ENCODE measurements at places on chromosomes 16 and 17.

- no peak for DNase-seq
These were observed 42.3 kb downstream of the HNF1B start for GRCh38 chr17:37702598-37702997.

DNA sequence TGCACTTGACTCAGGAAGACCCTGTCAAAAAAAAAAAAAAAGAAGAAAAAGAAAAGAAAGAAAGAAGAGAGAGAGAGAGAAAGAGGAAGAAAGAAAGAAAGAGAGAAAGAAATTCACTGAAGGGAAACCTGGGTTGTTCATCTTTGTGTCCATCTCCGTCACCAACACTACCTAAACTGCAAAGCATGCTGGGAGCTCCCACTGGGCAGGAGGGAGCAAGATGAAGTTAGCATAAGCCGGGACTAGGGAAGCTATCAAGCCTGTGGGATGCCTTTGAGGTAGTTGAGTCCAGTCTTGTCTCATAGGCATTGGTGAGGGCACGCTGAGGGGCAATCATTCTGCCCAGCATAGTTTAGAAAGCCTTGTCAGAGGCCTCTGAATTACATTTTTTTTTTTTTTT, 7.6 kb upstream of the CBFB start:
- no peak for DNase-seq

DNA sequence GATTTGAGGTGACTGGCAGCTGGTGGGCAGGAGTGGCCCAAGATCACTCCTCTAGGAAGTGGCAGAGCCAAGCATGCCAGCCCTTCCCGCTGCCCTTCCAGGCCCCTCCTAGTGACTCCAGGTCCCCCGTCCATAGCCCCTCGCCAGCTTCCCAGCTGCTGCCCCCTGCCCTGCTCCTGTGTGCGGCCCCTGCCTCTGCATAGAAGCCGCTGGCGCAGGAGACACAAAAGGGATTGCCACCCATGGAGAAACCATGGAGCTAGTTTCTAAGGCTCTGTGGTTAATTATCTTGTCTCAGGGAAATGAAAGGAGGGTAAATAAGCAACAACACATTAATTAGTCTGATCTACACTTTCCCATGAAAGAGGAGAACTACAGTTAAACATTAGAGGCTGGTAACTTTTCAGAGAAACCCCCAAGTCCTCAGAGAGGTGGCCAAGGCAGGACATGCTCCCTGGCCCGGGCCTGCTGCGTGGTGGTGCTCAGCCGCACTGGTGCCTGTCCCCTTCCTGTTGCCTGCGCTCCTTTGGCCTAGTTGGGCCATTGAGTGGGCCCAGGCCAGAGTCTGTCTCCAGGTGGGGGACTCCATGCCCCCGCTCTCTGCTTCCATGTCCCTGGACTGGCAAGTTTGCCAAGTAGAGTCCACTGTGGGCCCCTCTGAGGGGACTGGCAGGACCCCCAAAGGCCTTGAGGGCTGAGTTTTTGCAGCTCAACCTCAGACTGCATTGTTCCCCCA, 65.2 kb downstream of the PRMT7 start:
- no peak for DNase-seq

- DNase-seq = peak; percentile 50
These were observed 1.8 kb downstream of the ST3GAL2 start for GRCh38 chr16:70437017-70437581.

GRCh38 chr16:77738706-77739558, 16.6 kb downstream of the NUDT7 start:
- no peak for DNase-seq

DNA sequence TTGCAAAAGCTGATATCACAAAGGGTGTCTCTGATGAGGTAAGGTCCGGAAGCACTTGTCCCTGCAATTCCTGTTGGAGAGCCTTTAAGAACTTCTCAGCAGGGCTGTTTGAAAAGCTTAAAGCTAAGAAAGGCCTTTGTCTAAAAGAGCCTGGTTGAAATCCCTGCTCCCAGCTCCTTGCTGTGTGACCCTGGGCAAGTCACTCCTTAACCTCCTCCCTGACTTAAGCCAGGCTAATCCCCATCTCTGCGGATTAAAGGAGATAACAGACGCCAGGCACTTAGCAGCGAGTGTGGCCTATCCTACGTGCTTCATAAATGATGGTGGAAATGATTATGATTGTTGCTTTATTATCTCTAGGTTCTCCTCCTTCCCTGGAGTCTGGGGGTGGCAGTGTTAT, 368.0 kb upstream of the RBFOX1 start:
- DNase-seq = no peak

DNA sequence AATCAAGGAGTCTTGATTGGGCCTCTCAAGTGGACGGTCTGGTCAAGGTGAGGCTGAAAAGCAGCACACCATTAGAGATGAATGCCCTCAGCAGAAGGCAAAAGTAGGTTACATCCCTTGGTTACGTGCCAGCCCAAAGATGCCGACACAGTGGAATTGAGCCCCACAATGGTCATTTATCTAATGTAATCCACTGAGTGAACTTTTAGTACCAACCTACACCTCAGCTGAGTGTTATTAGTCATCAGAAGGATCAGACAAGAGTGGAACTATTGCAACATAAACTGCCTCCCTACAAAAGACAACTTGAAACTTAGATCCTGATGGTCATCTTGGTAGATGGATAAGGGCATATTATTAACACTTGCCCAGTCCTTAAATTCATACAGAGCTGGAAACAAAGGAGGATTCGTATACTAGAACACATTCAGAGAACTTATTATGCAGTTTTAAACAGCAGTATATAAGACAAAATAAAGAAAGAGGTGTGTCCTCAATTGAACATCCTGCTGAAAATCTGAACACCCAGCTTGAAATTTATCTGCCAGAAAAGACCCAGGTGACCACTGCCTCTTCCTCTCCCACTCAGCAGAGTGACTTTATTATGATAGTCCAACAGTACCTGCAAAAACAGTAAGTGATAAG, 2.8 kb downstream of the DCUN1D3 start:
- peak; percentile 70 for DNase-seq

DNA sequence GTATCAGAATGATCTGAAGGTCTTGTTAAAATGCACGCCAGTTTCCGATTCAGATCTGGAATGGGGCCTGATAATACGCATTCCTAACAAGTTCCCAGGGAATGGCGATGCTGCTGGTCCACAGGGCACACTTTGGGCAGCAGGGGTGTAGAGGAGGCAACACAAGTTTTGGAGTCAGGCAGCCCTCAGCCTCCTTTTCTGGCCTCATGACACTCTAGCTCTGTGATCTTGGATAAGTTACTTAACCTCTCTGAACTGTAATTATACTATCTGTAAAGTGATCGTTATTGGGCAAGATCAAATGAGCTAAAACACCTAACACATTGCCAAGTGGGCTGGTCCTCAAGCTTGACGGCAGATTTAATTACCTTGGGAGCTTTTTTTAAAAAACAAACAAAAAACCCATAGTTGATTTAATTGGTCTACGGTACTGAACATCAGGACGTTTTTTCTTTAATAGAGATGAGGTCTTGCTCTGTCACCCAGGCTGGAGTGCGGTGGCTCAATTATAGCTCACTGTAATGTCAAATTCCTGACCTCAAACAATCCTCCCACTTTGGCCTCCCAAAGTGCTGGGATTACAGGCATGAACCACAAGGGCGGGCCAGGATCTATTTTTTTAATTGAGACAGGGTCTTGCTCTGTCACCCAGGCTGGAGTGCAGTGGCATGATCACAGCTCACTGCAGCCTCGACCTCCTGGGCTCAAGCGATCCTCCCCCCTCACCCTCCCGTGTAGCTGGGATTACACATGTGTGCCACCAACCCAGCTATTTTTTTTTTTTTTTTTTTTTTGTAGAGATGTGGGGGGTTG, 10.0 kb upstream of the MRPS23 start:
- DNase-seq = no peak

DNA sequence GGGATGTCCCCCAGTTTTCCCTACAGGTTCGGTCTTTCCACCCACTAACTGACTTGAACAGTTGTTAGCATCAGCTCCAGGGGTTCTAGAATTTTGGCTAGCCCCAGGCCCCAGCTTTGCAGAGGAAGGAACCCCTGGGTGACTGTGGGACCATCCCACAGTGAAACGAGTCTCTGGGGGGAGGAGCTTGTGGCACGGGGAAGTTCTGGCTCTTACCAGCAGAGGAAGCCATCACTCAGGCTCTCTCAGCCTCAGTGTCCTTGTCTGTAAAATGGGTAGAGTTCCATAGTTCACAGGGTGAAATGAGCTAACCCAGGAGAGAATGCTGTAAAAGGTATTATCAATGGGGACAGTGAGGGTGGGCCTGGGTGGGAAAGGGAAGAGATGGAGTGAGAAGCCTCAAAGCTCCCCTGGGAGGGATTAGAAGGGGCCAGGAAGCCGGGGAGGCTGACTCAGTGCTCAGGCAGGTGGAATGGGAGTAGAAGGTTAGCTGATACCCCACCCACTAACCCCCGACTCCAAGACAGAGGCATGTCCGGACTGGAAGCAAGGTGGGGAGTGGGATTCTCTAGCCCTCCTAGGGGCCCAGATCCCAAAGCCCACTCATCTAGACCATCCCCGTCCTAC, 30.9 kb upstream of the CDC42EP4 start:
- DNase-seq = no peak

DNA sequence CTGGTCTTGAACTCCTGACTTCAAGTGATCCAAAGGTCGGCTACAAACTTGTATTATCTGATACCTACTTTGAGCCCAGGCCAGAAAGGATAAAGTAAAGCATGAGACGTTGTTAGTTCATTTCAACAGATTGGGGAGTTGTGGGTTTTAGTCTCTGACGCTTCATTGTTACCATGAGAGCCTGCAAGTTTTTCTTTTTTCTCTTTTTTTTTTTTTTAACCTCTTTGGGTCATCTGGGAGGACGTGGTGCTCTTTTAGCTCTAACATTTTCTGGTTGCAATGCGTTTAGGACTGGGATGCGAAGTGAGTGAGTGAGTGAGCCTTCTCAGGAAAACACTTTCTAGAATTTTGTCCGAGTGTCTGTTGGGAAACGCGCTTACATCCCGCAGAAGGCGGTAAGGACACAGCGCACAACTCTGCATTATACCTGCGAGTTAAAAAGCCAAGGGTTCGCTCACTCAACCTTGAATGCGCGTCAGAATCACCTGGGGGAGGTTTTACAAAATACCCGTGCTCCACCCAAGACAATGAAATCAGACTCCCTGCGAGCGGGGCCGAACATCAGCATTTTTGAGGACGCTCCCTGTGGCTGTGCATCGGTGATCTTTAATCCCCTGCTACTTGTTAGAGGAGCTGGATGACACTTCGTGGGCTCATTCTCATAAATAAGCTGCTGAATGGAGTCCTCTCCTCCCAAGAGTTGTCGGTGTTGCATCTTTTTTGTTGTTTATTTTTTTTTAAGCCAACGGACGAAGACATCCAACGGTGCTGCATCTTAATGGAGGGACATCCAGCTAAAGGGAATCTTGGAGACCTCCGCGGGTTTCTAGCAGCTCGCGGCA, 629 bp upstream of the RNF135 start:
- peak; percentile 46 for DNase-seq

GRCh38 chr16:66950437-66950836, 10.6 kb upstream of the CES3 start:
- no peak for DNase-seq

GRCh38 chr17:78725448-78726021, 56.5 kb downstream of the CYTH1 start:
- DNase-seq = no peak

DNA sequence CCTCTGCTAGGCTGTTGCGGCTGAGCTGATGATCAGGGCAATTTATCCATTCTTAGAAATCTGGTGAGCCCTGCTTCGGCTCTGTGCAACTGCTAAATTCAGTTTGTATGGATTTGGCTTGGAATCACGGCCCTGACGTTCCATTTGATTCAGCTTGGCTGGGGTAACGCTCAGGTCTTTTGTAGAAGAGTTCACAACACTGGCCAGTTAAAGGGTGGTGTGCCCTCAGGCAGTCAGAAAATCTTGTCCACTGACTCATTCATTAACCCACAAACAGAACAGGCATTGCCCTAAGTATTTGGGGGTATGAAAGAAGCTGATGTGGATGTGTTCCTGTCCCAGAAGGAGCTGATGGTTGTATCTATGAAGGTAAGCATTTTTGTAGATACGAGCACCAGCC, 53.9 kb downstream of the GNAO1 start:
- no peak for DNase-seq

GRCh38 chr17:69651921-69652320, 237.4 kb downstream of the MAP2K6 start:
- no peak for DNase-seq

DNA sequence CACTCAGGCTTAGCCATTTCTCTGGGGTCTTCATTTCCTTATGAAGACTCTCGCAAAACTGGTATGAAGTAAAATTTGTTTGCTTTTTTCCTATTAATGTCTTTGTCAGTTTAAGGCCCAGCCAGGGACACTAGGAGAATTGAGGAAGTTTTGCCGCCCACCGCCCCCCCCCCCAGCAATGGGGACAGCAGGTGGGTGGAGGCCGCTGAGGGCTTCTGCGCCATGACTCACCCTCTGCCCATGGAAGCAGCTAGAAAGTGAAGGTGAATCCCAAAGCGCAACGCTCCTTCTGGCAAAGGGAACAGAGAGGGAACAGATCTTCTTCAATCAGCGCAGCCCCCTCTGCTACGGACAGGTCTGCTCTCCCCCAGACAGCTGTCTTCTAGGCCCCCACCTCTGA, 49.7 kb downstream of the MARF1 start:
- DNase-seq = no peak

DNA sequence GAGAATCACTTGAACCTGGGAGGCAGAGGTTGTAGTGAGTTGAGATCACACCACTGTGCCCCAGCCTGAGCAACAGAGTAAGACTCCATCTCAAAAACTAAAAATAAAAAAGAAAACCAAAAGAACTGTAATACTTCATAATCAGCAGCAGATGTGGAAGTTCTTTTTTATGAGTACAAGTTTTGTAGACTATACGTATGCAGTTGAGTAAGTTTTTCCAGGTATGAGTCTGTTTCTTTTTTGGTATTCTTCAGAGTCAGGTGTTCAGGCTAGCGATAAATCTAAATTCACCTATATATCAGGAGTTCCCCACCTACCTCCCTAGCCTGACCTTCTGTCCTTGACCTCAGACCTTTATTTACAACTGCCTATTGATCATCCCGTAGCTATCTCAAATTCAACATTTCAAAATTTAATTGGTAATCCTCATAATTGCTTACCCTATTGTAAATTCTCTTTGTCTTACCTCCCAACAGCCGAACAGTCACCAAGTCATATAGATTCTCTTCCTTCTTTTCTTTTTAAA, 10.7 kb downstream of the DCTN5 start:
- DNase-seq = no peak

GRCh38 chr17:72566671-72567484, 446.1 kb downstream of the SOX9 start:
- DNase-seq = no peak

GRCh38 chr17:58788199-58788598, 32.5 kb downstream of the PPM1E start:
- DNase-seq = no peak

DNA sequence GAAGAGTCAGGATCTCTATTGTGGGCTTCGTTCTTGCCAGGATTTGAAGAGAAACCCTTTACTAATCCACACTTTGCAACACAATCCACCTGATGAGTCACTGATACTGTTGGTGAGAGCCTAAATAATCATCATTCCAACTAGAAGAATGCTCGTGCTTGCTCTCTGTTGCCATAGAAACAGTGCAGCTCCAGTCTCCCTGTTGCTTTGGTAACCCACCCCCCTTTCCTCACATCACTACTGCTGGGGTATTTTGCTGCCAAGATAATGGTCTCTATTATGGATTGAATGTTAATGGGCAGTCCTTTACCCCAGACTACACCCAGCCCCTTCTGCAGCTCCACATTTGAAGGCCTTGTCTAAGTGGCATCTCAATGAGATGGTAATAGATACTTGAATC, 190.4 kb downstream of the ABCC12 start:
- no peak for DNase-seq
